Right ventricle myocardium superior (tissue), 1 donor: ENCODE measurements at places on chromosomes 2 and 18.

DNA sequence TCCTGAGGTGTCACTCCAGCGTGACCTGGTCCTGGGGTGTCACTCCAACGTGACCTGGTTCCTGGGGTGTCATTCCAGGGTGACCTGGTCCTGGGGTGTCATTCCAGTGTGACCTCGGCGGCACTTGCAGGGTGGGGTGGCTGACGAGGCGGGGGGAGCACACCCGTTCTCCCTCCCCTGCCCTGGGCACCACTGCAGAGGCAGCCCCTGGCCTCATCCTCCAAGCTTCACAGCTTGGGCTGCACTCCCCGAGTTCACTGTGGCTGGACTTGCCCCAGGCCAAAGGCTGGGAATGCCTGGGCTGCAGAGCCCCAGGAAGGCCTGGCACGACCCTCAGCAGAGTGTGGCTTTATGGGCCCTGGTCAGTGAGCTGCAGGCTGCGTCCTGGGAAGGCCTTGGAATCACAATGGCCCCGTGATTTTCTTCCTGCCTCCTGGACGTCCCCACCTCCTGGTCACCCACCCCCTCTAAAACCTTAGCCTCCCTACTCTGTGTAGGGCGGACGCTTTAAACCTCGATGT lies 88.3 kb downstream of the NFATC1 start:
- peak; percentile 25 for DNase-seq

DNA sequence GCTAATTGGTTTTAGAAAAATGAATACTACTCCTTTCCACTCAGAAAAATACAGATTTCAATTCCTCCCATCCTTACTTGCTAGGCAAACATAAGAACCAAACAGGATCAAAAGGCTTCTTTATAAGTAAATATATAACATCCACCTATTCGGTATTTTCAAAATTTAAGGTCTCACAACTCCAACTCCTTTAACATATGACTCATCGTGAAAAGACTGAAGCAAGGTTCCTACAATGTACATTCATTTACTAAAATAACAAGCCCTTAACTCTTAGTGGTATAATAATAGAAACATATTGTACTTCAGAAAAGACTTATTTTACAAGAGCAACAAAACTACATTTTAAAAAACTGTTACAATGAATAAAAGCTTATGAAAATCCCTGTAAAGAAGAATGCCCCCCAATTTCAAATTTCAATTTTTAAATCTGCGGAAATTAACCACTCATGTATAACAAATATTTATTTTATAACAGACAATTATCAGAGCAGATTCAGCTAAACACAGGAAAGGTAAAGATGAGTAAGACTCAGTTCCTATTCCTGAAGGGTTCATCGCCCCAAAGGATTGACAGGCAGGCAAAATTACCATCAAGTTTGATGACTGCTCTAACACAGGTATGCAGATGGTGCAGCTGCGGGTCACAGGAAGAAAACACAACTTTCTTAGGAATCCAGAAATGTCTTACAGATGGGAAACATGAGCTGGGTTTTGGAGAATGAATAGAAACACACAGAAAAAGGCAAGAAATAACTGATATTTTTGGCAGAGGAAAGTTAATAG lies 96.4 kb downstream of the COBLL1 start:
- no peak for DNase-seq

GRCh38 chr18:3193331-3193730 lies 26.4 kb downstream of the MYOM1 start:
- DNase-seq, result no peak

DNA sequence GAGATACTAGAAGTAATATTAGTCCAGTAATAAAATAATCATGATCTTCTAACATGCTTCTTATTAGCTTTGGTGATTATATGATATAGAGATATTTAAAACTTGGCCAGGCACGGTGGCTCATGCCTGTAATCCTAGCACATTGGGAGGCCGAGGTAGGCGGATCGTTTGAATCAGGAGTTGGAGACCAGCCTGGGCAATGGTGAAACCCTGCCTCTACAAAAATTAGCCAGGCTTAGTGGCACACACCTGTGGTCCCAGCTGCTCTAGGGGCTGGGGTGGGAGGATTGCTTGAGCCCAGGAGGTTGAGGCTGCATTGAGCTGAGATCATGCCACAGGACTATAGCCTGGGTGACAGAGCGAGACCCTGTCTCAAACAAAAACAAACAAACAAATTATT lies 87.0 kb downstream of the WDR7 start:
- DNase-seq, result no peak

- no peak for DNase-seq
Measured at GRCh38 chr2:11703700-11704099, 33.7 kb upstream of the NTSR2 start.

- DNase-seq, result no peak
Measured at GRCh38 chr2:226405465-226405864, 394.2 kb downstream of the IRS1 start.

GRCh38 chr2:192500550-192501200 lies 305.9 kb upstream of the TMEFF2 start:
- DNase-seq, result no peak

GRCh38 chr18:10499230-10499629 lies 26.6 kb upstream of the NAPG start:
- DNase-seq, result no peak
